GM23338 (cell line): ENCODE measurements at places on chromosomes 1 and 21. TPM values are rescaled to one million over a fixed set of nuclear protein-coding genes. Genes with fewer than 3 reads are reported as not detected.
A peak's percentile ranks its signal among the peaks of the same experiment; 100 is the strongest.

Gene RIMKLA
- 5.5 and 6.6 TPM in 2 replicates for total RNA-seq

Gene NFASC
- 7.6 and 11.7 TPM in 2 replicates for total RNA-seq

Gene NTRK1
- 0.08 and 0.42 TPM in 2 replicates for total RNA-seq

Gene RNU1-2
- under 0.01 TPM in 1 of 2 replicates, not detected in the other for total RNA-seq

Gene ZFP69B
- 10.0 and 10.8 TPM in 2 replicates for total RNA-seq

Gene EBNA1BP2
- 116 and 130 TPM in 2 replicates for total RNA-seq

DNA sequence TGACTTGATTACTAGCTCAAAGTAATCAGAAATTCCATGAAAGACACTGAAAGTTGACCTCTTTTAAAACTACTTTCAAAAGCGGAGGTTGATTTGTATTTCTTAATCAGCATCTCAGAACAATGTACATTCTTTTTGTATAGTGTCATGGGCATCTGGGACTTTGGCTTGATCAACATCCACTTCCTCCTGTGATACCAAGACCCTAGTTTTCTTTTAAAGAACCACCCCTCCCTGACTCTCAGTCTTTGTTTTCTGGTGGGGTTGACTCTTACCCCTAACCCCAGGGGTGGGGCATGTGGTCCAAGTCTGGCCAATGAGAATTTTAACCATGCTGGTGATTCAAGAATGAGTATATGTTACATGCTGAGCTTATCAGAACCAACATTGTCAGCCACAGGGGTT is 21.7 kb upstream of the IRF2BP2 start:
- DNase-seq = no peak

DNA sequence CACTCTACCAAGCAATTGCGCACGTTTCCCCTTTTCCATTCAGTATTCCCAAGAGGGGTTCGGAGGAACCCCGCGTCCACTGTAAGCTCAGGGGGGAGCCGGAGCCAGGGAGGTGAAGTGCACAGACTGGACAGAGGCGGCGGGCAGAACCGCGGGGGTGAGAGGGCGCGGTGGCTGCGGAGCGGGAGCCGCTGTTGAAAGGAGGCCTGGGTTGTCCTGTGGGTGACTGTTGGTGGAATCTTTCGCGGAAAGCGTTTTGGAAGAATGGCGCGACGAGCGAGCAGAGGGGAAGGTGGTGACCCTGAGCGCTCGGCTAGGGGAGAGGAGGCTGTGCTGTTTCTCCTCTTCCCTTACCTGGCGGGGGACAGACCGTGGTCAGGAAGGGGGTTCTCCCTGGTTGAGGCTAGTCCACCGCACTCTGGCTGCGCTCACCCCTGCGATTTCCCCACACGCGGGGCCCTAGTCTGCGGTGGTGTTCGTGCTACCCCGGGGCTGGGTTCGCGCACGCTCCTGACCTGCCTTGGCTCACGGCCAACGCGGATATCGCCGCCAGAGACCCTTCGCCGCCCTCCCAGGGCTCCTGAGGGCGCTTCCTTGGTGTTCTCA is 92.8 kb downstream of the PRKAB2 start:
- peak; percentile 30 for DNase-seq

DNA sequence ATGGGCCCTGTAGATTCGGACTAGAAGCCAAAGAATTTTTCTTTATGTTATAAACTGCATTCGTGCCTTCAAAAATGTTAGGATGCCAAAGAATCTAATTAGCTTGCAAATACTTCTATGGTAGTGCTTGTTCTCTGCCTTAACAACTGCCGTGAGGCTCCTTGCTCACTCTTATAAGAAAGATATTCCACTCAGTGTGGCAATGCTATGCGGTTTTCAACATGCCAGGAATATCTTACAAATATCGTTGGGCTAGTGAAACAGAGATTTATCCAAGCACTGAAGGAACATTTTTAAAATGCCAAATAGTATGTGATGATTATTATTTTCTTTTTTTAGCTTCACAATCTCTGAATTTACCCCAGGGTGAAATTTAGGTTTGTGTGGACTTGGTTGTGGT is 198.2 kb downstream of the GREM2 start:
- no peak for DNase-seq

GRCh38 chr1:30148676-30149075 is 574.7 kb downstream of the MATN1 start:
- DNase-seq = no peak

DNA sequence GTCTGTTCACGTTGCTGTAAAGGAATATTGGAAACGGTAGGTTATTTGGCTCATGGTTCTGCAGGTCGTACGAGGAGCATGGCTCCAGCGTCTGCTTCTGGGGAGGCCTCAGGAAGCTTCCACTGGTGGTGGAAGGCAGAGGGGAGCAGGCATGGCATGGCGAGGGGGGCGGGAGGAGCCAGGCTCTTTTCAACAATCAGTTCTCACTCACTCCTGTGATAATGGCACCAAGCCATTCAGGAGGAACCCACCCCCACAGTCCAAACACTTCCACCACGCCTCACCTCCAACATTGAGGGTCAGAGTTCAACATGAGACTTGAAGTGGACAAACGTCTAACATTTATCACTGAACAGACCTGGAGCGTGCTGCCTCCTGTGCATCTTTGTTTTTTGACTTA is 141.2 kb downstream of the PGBD5 start:
- no peak for DNase-seq

DNA sequence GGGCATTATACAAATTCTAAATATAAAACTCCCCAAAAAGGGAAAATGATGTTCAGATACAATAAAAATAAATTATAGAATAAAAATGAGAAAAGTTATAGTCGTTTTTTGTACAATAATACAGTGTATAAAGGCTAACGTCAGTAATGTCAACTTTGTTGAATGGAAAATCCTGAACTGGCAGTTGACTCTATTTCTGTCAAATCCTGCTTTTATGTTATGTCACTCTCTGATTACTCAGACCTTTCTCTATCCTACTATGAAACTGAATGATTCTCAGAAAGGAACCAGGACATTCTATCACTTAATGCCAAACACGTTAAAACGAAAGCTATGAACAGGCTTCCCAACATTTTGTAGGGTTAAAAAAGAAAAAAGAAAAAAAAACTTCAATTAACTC is 636.4 kb downstream of the USP25 start:
- no peak for DNase-seq

DNA sequence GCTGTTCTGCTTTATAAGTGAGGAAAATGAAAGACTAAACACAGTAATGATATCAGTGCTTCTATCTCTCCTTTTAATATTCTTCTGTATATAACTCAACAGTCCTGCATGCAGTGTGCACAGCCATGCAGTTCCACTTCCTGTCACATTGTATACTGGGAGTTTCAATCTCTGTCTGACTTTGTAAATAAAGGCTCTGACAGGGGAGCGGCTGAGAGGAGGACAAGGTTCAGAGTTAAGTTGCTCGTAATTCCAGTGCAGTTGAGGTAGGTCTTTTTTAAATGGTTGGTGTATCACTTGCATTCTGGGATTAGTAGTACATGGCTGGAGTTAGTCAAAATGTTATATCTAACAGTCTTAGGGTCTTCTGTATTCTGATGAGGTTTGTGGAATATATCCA is 264.5 kb downstream of the OLFM3 start:
- DNase-seq = no peak

DNA sequence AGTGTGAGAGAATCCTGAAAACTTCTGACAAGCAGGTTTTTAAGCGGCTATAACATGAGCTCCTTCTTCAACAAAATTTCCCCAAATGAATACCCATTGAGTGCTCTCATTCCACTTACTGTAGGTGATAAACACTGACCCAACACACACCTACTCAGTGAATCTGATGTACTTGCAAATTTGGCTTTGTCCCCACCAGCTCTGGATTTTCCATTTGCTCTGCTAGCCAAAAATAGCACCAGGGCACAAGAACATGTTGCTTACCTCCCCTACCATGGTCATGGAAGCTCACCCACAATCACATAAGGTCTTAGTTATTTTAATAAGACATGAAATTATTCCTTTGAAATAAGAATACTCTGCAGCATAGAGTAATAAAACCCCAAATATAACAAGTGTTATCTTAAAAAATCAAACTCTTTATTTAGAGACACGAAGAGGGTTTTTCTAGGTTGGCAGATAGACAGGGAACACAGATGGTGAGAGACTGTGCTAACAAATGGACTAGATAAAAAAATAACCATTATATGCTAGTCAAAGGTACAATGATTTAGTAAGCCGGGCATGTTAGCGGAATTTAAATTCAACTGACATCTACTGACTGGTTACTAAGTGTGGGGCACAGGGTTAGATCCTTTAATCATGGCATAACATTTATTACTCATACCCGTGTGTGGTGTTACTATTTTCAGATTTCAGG is 291.9 kb downstream of the KCNH1 start:
- no peak for DNase-seq

DNA sequence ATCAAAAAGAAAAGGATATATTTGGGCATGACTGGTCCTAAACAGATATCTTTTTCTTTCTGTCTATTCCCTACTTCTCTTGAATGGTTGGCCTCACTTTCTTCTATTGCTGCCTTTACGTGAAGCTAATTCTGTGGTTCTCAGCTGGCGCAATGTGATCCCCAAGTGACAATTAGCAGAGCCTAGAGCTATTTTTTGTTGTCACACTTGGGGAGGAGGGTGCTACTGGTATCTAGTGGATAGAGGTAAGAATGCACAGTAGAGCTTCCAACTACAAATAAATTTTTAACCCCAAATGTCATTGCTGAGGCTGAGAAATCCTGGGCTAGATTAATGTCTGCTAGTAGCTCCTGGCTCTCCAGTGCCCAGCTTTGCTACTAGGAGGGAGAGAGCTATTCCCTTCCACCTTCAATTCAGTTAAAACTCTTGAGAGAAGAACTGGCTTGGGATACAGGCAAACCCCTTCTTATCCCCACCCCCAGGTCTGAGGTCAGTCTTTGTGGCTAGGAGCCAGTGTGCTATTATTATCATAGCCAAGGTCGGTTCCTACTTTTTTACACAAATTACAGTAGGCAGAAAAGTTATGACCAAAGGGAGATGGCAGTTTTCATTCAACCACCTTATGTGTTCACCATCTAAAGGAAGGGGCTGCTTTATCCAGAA is 102.1 kb downstream of the SNX7 start:
- DNase-seq = no peak

DNA sequence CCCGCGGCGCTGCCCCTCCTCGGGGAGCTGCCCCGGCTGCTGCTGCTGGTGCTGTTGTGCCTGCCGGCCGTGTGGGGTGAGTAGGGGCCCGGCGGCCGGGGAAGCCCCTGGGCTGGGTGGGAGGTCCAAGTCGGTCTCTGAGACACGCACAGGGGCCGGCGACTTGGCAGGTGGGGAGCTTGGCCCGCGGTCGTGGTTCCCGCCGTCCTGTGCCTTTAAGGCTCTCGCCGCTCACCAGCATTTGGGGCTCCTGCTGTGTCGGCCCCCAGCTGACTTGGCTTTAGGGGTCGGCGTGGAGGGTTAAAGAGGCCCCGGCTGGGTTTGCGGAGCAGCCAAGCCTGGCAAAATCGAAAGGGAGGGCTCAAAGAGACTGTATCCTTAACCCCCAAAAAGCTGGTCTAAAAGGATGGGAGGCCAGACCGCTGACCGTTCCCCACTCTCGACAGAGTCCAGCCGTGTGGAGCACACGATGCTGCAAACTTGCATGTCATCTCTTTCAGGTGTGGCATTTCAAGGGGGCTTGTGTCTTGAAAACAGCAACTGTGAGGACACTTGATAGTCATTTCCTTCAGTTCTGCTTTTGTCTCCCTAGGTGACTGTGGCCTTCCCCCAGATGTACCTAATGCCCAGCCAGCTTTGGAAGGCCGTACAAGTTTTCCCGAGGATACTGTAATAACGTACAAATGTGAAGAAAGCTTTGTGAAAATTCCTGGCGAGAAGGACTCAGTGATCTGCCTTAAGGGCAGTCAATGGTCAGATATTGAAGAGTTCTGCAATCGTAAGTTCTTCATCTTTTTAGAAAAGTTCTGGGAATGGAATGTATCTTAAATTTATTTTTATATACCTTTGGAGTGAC is 540 bp downstream of the CD55 start:
- DNase-seq = peak; percentile 55

DNA sequence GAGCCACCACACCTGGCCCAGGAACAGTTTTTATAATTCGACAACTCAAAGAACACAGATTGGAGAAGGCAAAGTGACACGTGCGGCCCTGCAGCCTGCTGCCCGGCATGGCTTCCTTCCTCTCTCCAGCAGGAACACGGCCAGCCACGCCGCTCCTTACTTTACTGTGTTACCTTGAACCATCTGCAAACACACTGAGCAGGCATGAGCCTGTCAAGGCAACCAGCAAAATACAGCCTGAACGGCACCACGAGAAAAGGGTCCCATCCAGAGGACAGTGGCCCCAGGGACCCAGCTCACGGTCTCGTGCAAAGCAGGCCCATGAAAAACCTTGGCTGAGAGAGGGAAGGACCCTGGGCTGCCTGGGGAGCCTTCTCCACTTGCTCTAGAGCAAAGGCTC is 38.8 kb downstream of the NPHP4 start:
- no peak for DNase-seq

GRCh38 chr21:44780137-44780502 is 21.5 kb downstream of the UBE2G2 start:
- no peak for DNase-seq

GRCh38 chr1:201072922-201073321 is 39.3 kb downstream of the CACNA1S start:
- DNase-seq = no peak

DNA sequence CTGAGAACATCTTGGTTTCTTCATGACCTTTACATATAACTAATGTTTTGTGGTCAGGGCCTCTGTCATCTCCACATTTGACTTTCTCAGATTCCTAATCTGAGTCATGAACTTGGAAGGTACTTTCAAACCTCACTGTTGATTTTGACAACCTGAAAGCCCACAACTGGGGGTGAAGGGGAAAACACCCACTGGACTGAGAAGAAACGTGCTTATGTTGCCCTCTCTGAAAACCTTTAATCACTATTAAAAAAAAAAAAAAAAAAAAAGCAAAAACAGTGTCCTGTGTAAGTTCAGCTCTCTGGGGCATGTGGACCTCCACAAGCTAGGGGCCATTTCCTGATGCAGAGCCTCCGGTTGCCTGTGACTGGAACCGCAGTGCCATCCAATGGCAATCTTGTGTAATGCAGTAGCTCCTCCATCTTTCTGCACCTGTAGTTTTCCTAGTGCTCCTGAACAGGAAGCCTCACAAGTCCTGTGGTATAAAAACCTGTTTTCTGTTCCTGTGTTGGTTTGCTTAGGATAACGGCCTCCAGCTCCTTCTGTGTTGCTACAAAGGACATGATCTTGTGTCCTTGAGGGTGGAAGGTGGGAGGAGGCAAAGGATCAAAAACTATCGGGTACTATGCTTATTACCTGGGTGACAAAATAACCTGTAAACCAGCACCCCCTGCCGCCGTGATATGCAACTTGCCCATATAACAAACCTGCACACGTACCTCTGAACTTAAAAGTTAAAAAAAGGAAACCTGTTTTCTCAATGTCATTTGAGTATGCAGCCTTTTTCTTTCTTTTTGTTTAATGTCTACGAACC is 124.5 kb downstream of the ZNF648 start:
- peak; percentile 91 for DNase-seq

GRCh38 chr1:43382027-43382779 is 7.4 kb downstream of the MED8 start:
- no peak for DNase-seq

- no peak for DNase-seq
Observed at GRCh38 chr1:194734970-194735369, 1548.6 kb upstream of the B3GALT2 start.
